ENCODE measurements at places on chromosomes 5 and 9.

- DNase-seq: no peak
These were observed 29.1 kb downstream of the SNCAIP start for GRCh38 chr5:122341087-122341486.

DNA sequence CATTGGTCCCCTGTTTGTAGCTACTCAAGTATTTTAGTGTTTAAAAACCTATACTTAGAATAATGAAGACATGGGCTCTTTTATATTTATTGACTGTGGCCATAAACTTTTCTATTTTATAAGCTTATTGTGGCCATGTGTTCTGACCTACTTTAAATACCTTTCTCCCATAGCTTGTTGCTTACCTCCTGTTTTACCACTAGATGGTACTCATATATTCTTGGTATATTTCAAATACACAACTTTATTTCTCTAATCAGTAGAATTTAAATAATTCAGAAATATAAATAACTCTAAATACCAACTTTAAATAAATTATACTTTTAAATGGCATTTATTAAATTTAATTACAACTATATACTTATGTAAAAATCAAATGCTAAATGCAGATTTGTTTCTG, 498.0 kb downstream of the PRDM9 start:
- DNase-seq: no peak

GRCh38 chr5:120808606-120809005, 344.5 kb downstream of the PRR16 start:
- no peak for DNase-seq

DNA sequence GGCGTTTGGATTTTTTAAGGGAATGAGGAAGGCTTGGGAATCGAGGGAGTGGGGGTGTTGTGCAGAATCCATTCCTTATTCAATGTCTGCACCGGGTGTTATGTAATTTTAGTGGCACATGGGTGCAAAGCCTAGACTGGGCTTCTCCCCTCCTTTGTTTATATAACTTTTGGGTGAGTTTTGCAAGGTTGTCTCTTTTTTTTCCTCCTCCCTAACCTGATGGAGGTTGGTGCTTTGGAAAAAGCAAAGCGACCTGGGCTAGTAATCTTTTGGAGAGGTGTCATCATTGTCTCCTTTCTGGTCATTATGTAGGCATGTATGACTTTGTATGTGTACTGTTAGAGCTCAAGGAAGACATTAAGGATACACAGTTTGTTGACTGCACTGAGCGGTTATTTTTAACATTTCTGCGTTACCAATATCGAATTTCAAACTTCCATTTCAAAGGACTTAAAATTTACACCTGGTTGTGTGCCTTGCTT, 3.1 kb downstream of the SMARCA2 start:
- DNase-seq: no peak

GRCh38 chr5:180471866-180472265, 22.3 kb upstream of the CNOT6 start:
- no peak for DNase-seq

DNA sequence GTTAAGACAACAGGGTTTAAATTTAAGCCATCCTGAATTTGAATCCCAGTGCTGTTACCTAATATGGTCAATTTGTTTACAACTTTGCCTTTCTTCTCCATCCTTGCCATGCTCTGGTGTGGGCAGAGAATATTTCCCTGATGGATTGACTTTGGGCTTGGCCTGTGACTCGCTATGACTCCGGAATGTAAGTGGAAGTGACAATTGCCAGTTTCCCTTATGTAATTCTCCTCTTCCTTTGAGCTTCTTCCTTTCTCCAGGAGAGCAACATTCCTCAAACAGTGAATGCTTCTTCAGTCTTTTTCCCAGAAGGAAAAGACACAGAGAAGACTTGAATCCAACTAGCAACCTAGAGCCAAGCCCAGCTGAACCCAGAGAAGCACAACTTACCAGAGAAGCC, 159.1 kb downstream of the LURAP1L start:
- peak; percentile 38 for DNase-seq

- no peak for DNase-seq
These were observed 640.8 kb upstream of the SGCD start for GRCh38 chr5:155686131-155686530.

DNA sequence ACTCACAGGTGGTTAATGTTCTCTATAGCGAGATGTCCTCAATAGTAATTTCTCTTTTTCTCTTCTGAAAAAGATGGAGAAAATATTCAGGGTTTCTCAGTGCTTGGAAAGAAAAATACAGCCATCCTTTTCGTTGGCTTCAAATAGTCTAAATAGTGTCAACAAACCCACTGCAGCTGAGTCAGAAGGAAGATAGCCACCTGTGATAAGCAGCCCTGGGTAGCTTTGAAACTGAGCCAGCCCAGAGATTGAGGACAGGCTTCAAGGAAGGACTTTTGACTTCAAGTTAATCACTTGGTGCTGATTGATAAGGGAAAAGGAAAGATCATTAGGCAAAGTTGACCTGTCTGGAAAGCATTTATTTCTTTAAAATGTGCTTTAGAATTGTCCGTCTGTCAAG, 78.7 kb upstream of the TYRP1 start:
- DNase-seq: no peak
